Kidney (tissue), 22 donors: ENCODE measurements at places on chromosomes 7 and 10. TPM values are rescaled to one million over a fixed set of nuclear protein-coding genes. Genes with fewer than 3 reads are reported as not detected.
A peak's percentile ranks its signal among the peaks of the same experiment; 100 is the strongest.

DNA sequence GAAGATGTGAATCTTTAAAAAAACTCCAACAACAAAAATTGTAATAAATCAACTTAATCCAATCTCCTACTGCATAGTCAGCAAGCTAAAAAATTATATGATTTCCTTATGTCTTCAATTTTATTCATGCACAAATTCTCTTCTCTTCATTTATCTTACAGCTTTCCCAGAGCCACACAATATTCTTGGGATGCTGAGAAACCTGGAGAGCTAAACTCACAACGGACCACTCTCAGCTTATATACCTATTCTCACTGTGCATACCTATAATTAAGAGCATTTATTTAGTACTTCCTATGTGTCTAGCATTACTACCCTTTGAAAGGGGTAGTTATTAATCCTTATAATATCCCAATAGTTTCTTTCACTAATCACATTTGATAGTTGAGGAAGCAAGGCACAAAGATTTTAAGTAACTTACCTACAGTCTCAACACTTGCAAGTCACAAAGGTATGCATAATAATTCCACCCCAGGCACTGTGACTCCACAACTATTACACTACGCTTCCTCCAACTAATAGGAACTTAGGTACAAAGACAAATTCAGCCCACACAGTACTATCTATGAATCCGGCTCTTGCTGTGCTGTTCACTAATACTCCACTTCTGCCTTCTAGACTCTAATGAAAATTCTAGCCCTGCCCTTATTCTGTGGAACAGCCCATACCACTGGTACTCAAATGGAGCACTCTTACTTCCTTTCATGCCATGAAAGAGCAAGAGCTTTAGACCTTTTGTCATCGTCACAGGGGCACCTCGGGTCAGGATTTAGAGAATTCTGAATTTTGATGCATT, 5.1 kb downstream of the CCDC71L start:
- DNase-seq: no peak

DNA sequence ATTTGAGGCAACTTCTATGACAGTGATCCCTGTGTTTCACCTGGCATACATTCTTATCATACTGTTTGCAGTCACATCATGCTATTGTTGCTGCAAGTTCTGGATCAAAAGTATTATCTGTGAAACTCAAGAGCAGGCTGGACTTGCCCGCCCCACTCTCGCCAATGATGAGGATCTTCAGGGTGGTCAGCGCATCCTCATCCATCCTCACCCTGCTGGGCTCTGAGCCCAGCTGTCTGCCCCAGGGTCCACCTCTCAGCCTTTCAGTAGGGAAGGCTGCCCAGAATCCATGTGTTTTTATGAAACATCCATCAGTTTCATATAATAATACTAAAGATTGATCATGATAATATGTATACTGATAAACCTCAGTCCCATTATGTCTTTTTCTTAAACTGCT, 55.4 kb upstream of the KIF5B start:
- DNase-seq: no peak

DNA sequence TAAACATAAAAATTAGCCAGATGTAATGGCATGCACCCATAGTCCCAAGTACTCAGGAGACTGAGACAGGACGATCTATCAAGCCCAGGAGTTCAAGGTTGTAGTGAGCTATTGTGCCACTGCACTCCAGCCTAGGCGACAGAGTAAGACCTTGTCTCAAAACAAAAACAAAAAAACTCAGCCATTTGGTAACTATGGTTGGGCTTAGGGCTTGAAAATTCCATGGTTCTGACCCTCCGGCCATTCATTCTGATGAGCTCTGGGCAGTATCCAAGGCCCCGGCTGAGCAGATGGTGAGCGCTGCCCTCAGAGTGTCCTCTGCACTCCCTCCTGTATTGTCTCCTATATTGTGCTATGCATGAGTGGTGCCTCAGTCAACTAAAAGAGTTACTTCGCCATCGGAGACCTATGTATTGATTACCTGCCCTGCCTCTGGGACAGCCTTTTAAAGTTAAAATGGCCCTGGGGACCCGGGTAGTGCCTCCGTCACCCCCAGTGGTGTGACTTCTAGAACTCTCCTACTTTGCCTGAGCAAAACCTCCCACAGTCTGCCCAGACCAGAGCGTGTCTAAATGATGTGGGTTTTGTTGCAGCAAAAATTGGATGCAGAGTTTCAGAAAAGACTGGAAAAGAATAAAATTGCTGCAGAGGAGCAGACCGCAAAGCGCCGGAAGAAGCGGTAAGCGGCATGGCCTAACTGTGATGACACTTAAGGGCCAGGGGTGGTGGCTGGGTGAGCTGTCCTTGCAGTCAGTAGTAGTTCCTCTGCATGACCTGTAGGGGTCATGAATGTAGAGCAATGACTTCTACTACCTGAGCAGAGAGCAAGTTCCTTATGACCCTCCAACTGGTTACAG, 8.1 kb downstream of the PRKRIP1 start:
- no peak for DNase-seq

DNA sequence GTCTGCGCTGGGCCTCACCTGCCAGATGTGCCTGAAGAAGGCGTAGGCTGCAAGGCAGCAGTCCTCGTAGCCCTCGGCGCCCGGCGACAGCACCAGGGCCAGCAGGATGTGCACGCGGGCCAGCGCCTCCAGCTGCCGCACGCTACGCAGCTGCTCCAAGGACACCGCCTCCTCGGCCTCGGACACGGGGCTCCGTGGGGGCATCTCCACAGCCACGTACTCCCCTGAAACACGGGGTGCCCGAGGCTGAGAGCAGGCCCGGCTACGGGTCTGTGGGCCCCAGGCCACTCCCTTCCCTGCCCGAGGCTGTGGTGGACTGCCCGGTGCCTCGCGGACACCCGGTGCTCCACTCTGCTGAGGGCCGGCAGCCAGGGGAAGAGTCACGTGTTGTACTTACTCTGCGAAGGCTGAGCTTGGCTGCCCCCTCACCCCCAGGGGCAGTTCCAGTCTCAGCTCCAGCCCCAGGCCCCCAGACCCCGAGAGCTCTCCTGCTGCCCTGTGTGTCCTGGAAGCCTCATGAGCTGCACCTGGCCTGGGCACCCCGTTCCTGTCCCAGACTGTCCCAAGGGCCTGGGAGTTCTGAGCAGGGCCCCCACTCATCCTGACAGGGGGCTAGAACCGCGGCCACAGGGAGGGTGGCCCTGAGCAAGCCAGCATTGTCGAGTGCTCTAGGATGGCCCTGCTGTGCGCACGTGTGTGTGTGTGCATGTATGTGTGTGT, 62.8 kb downstream of the CFAP46 start:
- peak; percentile 45 for DNase-seq

DNA sequence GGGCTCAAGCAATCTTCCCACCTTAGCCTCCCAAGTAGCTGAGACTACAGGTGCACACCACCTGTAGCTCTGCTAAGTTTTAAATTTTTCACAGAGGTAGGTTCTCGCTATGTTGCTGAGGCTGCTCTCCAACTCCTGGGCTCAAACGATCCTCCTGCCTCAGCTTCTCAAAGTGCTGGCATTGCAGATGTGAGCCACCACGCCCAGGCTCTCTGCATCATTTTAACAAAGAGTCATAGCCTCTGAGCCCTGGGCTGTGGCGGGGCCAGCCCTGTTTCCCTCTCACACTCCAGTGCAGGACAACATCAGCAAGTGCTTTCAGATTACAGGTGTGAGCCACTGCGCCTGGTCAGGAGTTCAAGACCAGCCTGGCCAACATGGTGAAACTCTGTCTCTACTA, 102.5 kb downstream of the COL26A1 start:
- no peak for DNase-seq

DNA sequence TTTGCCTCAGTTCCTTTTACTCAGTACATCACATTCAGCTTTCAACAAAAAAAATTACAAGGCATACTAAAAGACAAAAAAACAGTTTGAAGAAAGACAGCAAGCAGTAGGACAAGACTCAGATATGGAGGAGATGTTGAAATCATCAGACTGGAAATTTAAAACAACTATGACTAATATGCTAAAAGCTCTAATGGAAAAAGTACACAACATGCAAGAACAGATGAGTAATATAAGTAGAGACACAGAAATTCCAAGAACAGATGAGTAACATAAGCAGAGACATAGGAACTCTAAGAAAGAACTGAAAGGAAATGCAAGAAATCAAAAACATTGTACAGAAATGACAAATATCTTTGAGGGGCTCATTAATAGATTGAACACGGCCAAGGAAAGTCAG, 402.6 kb downstream of the NEBL start:
- DNase-seq: no peak

- DNase-seq: no peak
Measured at GRCh38 chr10:35300063-35300699, 36.1 kb upstream of the CCNY start.

DNA sequence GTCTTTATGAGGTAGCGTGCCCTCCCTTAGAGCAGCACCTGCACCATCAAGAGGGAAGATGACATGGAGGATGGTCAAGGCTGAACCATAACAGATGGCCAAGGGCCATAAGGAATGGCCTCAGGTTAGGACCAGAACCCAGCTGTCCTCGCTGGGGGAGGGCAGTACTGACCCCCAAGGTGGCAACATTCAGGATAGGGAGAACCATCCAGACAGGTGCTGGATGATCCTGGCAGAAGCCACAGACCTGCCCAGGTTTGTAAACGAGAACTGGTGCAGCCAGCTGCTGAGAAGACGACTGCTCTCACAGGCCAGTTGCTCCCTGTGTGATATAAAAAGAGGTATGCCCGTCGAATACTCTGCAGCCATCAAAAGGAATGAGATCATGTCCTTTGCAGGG, 320.4 kb downstream of the GLRX3 start:
- no peak for DNase-seq

DNA sequence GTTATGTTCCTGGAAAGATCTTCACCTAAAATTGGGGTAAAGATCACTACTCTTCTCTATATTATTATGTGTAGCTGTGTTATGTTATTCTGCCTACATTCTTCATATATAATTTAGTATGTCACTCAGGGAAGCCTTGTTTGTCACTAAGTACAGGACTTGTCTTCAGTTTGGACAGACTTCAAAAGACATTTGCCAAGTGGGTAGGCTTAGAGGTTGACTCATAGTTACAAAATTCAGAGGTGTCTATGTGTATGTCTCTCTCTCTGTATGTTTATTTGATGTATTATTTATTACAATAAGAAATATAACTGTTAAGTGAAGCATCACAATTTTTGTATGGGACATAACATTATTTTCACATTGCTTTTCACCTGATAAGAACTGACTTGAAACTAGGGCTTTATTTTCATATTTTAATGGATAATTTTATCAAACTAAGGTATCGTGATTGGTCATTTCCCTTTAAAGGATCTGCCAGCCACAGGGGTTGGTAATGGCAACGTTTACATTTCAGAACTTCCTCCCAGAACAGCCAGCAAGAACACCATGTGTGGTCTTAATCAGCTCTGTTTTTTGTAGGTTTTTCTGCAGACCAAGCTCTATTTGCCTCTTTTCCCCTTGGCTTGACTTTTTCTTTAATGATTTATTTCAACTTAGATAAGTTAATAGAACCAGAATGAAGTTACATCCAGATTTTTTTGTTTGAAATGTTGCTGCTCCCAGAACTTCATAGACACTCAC, 262.1 kb upstream of the CACNA2D1 start:
- DNase-seq: no peak

DNA sequence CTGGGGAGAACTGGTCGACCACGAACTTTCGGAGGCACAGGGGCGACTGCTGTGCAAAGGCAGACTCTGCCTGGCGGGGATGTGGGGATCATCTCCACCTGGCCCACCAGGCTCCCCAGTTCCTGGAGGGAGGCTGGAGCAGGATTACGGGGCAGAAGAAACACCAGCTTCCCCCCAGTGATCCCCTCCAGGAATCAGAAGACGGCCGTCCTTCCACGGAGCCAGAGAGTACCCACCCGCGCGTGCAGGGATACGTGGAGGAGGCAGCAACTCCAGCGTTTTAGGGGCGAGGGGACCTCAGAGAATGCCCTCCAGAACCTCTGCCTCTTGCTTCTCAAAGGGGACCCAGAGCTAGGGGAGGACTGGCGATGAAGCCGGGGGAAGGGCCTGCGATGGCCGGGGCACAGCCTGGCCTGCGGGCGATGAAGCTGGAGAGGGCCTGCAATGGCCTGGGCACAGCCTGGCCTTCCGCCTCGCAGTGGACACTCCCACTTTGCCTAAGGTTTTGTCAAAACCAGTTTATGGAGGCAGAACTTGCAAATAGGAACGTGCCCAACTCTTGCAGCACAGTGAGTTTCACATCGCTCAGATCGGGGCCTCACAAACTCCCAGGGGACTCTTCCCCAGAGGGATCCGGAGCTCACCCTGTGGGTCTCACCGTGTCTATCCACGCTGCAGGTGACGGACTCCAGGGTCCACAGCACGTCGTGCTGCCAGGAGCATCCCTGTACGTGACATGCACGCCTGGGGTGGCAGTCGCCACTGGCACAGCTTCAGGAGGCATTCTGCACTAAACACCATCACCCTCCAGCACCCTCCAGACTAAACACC, 77.9 kb upstream of the PDGFA start:
- DNase-seq: no peak

DNA sequence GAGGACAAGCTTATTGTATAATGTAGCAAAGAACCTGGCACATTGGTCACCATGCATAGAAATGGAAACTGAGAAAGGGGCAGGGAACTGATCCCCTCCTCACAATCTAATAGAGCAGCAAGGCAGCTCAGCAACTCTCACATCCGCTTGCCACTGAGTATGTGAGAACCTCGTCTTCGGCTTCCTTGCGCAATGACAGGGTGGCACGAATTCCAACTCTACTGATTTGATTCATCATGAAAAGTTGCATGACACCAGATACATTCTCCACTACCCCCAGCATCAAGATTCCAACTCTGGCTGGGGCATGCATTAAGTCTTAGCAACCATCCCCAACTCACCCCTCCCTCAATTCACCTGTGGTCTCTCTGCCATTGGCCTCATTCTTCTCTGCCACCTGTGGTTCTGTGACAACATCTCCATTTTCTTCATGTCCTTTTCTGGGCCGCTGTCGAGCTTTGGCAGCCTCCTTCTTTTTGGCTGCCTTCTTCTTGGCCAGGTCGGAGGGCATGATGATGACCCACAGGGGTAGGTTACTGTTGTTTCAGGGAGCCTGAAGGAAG, 976 bp downstream of the ABCF2 start:
- DNase-seq: no peak

GRCh38 chr10:132564690-132565089, 27.1 kb downstream of the INPP5A start:
- DNase-seq: no peak

- no peak for DNase-seq
Measured at GRCh38 chr7:2109251-2109872, 123.4 kb downstream of the MAD1L1 start.

GRCh38 chr10:70679498-70679897, 7.2 kb downstream of the ADAMTS14 start:
- DNase-seq: no peak

- no peak for DNase-seq
Measured at GRCh38 chr10:96987842-96988175, 155.7 kb downstream of the LCOR start.

GRCh38 chr7:13551503-13551902, 438.0 kb downstream of the ETV1 start:
- no peak for DNase-seq

- no peak for DNase-seq
Measured at GRCh38 chr7:44709011-44709915, 39.4 kb upstream of the ZMIZ2 start.

GRCh38 chr10:31188792-31189406, 130.1 kb upstream of the ZEB1 start:
- DNase-seq: no peak

Gene CALHM2
- 26.0 TPM for total RNA-seq

Gene IGFBP3
- total RNA-seq: 193 TPM

Gene ERVW-1
- total RNA-seq: not detected

Gene SPDYE1
- total RNA-seq: not detected

Gene FAM241B
- 7.6 TPM for total RNA-seq

Gene GDF10
- 1.1 TPM for total RNA-seq

Gene CUBN
- 14.8 TPM for total RNA-seq

Gene TRIM50
- total RNA-seq: 0.19 TPM

Gene ASB10
- not detected for total RNA-seq

Gene DYNC1I1
- 2.6 TPM for total RNA-seq
